Stimulated activated CD4-positive, alpha-beta T cell treated with anti-CD3 and anti-CD28 coated beads, Interleukin-2, amount 100 ng/mL, for 4 hours (primary cell): ENCODE measurements at places on chromosomes 4 and X.

- no peak for DNase-seq
Measured at GRCh38 chr4:70197842-70198241, 2.3 kb downstream of the ODAM start.

DNA sequence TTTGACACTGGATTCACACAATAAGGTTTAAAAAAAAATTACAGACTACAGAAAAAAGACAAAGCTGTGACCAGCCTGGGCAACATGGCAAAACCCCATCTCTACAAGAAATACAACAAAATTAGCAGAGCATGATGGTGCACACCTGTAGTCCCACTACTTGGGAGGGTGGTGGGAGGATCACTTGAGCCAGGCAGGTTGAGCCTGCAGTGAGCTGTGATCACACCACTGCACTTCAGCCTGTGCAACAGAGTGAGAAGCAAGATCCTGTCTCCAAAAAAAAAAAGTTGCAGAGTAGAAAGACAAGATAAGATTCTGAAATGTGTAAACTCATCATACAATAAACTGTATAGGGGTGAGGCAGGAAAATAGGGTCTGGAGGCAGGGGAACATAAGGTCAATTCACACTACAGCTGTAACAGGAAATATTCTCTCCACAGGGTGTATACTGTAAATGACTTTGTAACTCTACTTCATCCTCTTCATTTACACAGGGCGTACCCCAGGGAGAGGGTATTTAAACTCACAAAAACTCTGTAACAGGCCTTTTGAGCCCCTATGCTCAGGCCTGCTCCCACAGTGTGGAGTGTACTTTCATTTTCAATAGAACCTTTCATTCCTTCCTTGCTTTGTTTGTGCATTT lies 112.6 kb upstream of the MAPK10 start:
- DNase-seq: no peak

GRCh38 chr4:184399512-184399908 lies 74.8 kb downstream of the IRF2 start:
- DNase-seq: no peak

DNA sequence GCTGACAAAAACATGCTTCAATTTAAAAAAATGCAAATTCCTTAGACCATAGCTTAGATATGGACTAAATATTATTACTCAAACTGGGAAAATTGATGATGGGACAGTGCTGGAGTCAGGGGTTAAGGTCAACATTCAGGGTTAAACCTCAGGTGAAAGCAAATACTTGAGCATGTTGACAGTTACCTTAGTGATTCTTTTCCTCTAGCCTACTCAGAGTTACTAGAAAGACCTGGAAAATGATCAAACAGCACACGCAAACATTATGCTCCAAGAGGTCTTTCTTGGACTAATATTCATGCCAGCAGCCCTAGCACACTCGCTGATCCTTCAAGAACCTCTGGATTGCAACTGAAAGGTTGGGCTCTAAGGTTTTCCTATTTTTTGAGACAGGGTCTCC lies 10.8 kb downstream of the IGFBP7 start:
- DNase-seq: no peak

- DNase-seq: no peak
Measured at GRCh38 chr4:36111172-36111571, 133.1 kb downstream of the ARAP2 start.

DNA sequence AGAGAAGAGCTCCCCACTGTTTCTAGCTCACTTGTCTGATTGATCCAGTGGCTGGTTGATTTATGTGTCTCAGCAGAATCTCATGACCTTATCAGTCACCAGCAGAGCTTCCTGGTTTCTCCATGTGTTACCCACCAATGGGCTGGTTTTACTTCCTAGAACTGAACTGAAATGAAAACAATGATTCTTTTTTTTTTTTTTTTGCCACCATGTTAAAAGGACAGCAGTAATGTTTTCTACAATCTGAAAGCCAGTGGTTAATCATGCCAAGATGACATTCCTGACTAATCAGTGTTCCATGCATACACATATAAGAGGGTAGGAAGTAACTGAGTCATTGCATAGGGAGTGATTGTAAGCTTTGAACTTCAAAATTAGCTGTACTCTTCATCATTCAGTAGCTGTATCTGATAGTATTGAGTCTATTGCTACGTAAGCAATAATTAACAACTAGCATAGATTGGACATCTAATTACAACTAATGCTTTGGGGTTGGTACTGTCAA lies 67.7 kb downstream of the SLC4A4 start:
- DNase-seq: no peak

- no peak for DNase-seq
Measured at GRCh38 chrX:11241720-11242119, 51.5 kb upstream of the AMELX start.

DNA sequence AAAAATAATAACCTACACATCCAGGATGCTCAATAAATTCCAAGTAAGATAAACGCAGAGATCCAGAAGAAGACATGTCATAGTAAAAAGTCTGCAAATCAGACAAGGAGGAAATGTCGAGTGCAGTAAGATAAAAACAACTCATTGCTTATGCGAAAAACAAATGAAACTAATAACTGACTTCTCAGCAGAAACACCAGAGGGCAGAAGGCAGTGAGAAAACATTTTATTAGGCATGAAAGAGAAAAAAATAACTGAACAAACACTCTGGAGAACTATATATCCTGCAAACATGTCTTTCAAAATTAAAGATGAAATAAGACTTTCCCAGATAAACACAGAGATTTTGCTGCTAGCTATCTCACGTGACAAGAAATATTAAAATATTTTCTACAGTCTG lies 201.3 kb upstream of the CTSO start:
- DNase-seq: no peak

DNA sequence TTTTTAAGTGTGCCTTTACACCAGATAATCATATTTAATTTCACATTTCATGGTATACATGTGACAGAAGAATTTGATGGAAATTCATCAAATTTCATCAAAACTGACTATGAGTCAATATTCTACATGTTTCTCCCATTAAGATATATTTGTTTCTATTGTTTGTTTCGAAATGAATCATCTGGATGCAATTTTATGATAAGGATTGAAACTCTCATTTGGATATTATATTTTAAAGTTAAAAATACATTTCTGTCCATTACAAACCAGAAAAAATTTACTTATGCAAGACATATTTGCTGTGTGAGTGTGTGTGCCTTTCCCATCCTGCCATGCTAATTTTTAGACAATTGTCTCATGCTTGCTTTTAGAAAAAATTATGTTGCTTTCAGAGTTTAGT lies 52.2 kb downstream of the SULT1B1 start:
- DNase-seq: no peak

DNA sequence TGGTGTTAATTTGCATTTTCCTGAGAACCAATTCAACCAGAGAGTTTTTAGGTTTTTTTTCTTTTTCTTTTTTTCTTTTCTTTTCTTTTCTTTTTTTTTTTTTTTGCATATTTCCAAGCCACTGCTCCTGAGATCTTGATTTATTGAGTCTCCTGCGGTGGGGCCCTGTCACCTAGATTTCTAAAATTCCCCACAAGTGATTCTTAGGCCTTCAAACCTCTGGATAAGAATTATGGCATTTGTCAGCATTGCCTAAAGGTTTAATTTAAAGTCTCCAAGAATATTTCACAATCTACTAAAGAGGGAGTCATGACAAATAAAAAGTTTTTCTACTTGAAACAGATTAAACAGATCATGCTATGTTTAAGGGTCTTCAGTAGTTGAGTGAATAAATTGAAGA lies 84.9 kb downstream of the GAB1 start:
- no peak for DNase-seq

DNA sequence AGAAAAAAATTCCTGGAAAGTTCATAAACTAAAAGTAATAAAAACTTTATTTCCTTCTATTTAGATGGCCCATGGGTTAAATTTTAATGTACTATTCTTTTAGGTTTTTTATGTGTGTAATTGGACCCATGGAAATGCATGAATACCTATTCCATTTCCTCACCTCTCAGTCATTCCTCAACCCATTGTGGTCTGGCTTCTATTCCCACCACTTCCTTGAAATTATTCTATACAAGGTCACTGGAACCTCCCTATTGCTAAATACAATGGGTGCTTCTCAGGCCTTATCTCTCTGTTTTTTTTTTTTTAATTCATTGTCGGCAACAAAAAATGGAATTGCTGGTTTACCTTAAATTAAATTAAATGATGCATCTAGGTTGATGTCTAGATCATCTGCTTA lies 17.2 kb downstream of the SLC39A8 start:
- DNase-seq: no peak

DNA sequence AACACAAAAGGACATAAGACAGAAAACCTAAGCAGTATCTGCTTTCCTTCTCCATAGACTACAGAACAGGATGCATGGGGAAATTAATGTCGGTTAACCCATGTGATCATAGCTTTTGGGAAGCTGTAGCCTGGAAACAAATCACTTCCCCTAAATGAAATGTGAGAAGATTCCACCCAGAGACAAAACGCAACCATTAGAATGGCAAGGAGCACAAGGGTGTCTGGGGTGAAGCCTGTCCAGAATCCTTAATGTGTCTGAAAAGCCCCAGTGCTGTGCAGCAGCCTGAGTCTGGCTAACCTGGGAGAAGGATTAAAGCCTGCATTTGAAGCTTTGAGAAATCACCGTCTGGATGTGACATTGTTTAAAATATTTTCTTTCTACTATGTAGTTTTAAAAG lies 213.3 kb downstream of the ANKRD50 start:
- no peak for DNase-seq

DNA sequence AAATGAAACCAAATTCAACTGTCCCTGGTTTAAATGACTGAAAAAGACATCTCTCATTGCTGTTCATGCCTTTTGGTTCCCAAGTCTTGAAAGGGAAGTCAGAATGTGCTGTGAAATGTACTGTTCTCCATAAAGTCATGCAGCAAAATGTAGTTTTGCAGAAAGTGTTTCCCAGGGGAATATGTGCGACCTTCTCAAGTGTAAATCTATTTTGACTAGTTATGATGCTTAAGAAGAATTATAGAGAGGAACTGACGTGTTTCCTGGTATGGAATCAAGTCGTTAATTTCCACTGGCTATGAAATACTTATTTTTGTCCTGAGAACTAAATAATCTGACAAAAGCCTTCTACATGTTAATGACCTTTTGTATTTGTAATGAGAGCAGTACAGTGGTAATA lies 223.1 kb downstream of the CLCN4 start:
- no peak for DNase-seq

DNA sequence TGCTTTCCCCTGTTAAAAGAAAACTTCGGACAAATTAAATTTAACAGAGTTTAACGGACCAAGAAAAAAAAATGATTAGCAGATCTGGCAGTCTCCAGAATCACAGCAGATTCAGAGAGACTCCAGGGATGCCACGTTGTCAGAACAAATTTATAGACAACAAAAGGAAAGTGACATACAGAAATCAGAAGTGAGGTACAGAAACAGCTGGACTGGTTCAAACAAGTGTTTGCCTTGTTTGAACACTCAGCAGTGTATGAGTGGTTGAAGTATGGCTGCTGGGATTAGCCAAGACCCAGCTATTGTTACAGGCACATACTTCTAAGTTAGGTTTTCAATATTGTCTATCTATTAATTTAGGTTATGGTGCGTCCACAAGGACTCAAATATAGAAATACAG lies 19.1 kb downstream of the PIR start:
- no peak for DNase-seq

- no peak for DNase-seq
Measured at GRCh38 chr4:69727426-69727825, 33.0 kb downstream of the SULT1B1 start.

DNA sequence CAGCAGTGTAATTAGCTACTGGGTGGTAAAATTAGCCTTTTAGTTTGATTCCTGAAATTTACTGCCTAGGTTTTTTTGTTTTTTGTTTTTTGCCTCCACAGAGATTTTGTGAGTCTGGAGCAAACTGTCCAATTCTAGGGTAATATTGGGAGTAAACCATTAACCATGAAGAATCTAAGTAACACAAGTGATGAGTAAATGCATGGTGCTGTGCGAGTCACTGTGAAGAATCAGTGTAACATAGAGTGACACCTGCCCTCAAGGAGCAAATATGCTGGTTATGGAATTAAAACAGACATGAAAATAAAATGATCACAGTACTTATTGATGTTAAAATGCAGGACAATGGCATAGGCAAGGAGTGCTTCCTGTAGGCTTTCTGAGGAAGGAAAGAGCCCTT lies 60.1 kb downstream of the LRP2BP start:
- no peak for DNase-seq

DNA sequence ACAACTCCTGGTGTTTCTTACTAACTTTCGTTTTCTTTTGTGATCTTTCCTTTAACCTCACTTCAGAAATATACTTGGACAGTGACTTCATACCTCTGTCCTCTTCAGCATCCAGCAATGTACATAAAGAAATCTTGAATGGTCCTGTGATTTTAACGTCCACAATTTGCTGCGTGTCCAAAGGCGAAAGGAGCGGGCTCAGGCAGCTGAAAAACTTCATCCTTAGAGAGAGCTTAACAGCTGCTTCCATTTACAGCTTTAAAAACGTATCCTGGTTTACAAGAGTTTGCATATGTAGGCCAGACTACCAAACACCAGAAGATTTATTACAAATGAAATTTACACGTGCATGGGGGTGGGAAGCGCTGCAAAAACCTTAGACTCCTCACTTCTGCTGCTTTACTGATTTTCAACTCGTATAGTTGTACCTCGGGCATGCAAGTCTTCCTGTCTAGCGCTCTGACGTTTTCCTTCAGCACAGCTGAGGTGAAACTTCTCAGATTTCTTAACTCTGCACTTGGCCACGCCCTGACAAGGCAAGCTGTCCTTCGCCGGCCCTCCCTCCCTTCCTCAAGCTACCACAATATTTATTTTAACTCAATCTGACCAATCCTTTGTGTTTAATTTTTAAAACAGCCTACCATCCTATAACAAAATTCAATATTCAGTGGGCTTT lies 406.4 kb downstream of the FAM47A start:
- no peak for DNase-seq

DNA sequence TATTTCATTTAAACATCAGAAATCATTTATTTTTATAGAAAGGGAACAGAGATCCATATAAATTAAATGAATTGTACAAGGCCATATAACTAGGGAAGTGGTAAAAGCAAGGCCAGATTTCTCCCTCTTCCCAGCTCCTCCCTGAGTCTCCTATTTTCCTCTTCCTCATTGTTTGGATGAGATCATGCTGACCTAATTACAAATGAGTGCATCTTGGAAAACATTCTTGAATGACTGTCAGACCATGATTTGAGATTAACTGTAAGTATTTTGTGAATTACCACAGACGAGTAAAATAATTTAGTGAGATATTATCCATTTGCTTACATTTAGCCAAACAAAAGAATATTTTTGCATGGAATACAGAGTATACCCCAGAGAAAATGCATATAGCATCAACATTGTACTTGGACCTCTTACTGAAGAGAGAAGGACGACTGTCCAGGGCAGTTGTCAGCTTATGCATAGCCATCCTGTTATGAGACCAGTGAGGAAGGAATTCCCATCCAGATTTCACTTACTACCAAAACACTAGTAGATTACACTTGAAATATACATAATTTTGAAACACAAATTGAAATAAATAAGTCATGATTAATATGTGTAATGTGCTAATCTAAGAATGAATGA lies 47.3 kb downstream of the SLAIN2 start:
- no peak for DNase-seq

- no peak for DNase-seq
Measured at GRCh38 chr4:111450867-111451266, 694.4 kb upstream of the FAM241A start.

GRCh38 chr4:121693450-121693849 lies 3.3 kb downstream of the ANXA5 start:
- no peak for DNase-seq

- no peak for DNase-seq
Measured at GRCh38 chrX:15146515-15146914, 123.4 kb downstream of the ASB9 start.

GRCh38 chr4:135485371-135485770 lies 1283.8 kb upstream of the PABPC4L start:
- DNase-seq: no peak
